ENCODE measurements at places on chromosomes 3 and 15. TPM values are rescaled to one million over a fixed set of nuclear protein-coding genes. Genes with fewer than 3 reads are reported as not detected.

- peaks cover 24% of the 10 kb centered on the region for H3K4me1 ChIP-seq
- peak overlapping the region; percentile 20 for H3K4me3 ChIP-seq
- H3K27me3 ChIP-seq = no peaks in the 10 kb centered on the region
- peak; percentile 77 for DNase-seq
These were observed 26.9 kb downstream of the BMF start for GRCh38 chr15:40081691-40082194.

GRCh38 chr15:89809093-89809786 lies 5.4 kb downstream of the ANPEP start:
- no peak overlapping the region for H3K27ac ChIP-seq
- no peaks in the 10 kb centered on the region for H3K36me3 ChIP-seq
- H3K4me1 ChIP-seq = peaks cover 30% of the 10 kb centered on the region
- peaks cover 6% of the 10 kb centered on the region for H3K27me3 ChIP-seq

GRCh38 chr3:140529096-140529495 lies 148.8 kb upstream of the TRIM42 start:
- no peaks in the 10 kb centered on the region for H3K27me3 ChIP-seq
- no peaks in the 10 kb centered on the region for H3K4me1 ChIP-seq
- no peaks in the 10 kb centered on the region for H3K36me3 ChIP-seq

DNA sequence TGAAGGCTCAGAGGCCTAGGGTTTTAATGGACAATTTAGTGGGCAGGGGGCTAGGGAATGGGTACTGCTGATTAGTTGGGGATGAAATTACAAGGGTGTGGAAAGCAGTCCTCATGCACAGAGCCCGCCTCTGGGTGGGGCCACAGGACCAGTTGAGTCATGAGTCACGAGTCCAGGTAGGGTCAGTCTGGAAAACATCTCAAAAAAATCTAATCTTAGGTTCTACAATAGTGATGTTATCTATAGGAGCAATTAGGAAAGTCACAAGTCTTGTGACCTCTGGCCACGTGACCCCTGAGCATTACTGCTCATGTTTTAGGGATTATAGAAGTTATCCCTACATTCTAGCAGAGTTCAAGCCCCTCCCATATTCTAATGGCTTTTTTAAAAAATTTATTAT lies 18.6 kb upstream of the IREB2 start:
- peaks cover 5% of the 10 kb centered on the region for H3K4me1 ChIP-seq
- H3K36me3 ChIP-seq = no peaks in the 10 kb centered on the region
- H3K4me3 ChIP-seq = no peak overlapping the region

GRCh38 chr15:22810853-22811338 lies 24.5 kb downstream of the NIPA1 start:
- no peaks in the 10 kb centered on the region for H3K27me3 ChIP-seq
- H3K4me3 ChIP-seq = no peak overlapping the region
- H3K36me3 ChIP-seq = no peaks in the 10 kb centered on the region
- no peak for DNase-seq

GRCh38 chr15:83835479-83835878 lies 181.6 kb downstream of the ADAMTSL3 start:
- no peak overlapping the region for H3K27ac ChIP-seq
- no peak for DNase-seq
- H3K4me3 ChIP-seq = no peak overlapping the region
- no peaks in the 10 kb centered on the region for H3K4me1 ChIP-seq
- no peaks in the 10 kb centered on the region for H3K36me3 ChIP-seq

DNA sequence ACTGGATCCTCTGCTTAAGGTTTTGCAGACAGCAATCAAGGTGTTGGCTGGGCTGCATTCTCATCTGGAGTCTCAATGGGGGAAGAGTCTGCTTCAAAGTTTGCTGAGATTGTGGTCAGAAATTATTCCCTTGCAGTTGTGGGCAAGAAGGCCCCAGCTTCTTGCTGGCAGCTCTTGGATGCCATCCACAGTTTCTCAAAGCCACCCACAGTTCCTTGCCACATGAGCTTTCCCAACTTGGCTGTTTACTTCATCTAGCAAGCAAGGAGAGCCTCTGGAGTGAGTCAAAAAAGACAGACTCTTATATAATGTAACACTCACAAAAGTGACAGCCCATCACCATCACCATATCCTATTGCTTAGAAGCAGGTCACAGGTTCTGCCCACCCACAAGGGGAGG lies 62.1 kb upstream of the ABHD2 start:
- H3K27me3 ChIP-seq = no peaks in the 10 kb centered on the region
- no peak overlapping the region for H3K4me3 ChIP-seq
- no peaks in the 10 kb centered on the region for H3K4me1 ChIP-seq
- no peak for DNase-seq

GRCh38 chr15:63086271-63086670 lies 35.4 kb upstream of the LACTB start:
- peaks cover 17% of the 10 kb centered on the region for H3K4me1 ChIP-seq
- H3K36me3 ChIP-seq = no peaks in the 10 kb centered on the region
- no peak for DNase-seq
- no peak overlapping the region for H3K4me3 ChIP-seq
- H3K27me3 ChIP-seq = no peaks in the 10 kb centered on the region

DNA sequence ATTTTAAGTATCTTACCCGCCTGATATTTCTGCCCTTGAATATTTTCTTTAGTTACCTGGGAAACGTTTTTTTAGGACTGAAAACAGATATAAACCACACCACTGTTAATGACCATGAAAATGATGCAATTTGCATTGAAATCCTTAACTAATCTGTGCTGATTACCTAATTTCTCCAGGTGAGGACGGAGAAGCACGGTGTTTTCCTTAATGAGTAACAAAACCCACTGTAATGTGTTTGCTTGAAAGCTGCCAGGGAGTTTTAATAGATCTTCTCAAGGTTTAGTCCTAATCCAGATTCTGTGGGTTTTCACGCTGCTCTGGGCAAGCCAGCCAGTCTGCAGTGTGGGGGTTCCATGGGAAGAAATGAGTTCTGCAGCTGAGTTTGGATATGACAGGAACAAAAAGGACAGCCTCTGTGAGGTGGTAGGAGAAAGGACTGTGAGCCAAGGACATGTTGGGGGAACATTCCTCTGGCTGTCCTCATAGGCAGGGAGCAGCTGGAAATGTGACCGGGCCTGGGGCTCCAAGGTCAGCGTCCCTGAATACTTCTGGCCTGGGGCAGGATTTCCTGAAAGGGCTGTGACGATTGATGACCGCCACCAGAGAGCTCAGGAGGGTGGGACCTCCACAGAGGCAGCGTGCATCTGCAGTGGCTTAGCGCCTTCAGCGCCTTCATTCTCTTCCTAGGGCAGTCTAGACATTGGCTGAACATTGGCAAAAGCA lies 18.6 kb downstream of the THSD4 start:
- no peaks in the 10 kb centered on the region for H3K4me1 ChIP-seq
- H3K27ac ChIP-seq = no peak overlapping the region
- no peaks in the 10 kb centered on the region for H3K36me3 ChIP-seq
- no peaks in the 10 kb centered on the region for H3K27me3 ChIP-seq

DNA sequence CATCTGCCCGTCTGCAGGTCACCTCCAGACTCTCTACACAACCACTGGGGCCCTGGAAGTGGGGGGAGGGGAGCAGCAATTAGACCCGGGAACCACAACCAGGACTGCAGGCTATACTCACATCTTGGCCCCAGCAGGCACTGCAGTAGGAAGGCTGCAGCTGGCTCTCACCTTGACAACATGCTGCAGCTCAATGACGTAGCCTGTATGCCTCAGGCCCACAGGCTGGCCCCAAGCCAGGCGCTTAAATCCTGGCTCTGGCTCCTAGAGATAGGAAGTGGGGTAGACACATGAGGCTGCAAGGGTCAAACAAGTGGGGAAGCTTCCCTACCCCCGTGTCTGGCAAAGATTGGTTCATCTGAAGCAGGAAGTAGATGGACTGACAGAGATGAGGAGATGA lies 4.6 kb upstream of the QRICH1 start:
- peaks cover 14% of the 10 kb centered on the region for H3K4me1 ChIP-seq
- DNase-seq = no peak
- no peak overlapping the region for H3K4me3 ChIP-seq
- peaks cover 45% of the 10 kb centered on the region for H3K36me3 ChIP-seq
- no peak overlapping the region for H3K27ac ChIP-seq
- H3K27me3 ChIP-seq = no peaks in the 10 kb centered on the region

DNA sequence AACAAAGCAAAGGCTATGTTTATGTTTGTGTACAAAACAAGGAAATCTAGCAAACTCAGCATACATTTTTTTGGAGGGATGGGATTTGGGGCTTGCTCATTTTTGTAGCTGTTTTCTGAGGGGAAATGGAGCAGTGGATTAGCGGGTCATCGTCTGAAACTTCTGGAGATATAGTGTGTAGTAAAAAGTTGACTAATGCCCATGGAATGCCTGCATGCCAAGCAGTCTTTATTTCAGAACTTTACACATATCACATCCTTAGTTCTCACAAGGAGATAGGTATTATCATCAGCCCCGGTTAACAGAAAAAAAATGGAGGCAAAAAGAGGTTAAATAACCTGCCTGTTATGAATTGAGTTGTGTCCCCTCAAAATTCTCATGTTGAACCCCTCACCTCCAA lies 47.1 kb downstream of the ATP13A4 start:
- H3K27ac ChIP-seq = no peak overlapping the region
- no peaks in the 10 kb centered on the region for H3K4me1 ChIP-seq
- no peak overlapping the region for H3K4me3 ChIP-seq
- DNase-seq = no peak

DNA sequence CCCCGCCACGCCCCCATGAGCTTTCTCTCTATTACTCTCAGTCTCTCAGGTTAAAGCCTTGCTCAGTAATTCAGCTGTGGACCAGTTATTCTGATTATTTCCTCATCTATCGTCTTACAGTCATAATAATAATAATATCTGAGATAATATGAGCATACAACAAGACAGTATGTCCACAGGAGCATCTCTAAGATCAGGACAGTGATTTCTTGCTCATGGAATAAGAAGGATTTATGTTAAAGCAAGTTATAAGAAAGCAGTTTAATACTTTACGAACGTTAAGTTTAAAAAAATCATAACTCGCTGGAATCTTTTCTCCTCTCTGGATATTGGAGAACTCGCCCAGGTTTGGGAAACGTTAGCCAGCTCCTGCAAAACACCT lies 643 bp upstream of the LMCD1 start:
- peaks cover 15% of the 10 kb centered on the region for H3K4me1 ChIP-seq
- H3K27ac ChIP-seq = peak overlapping the region; percentile 82
- DNase-seq = no peak
- no peaks in the 10 kb centered on the region for H3K27me3 ChIP-seq
- H3K36me3 ChIP-seq = no peaks in the 10 kb centered on the region

GRCh38 chr15:69691307-69692015 lies 238.8 kb downstream of the RPLP1 start:
- no peaks in the 10 kb centered on the region for H3K36me3 ChIP-seq
- H3K27me3 ChIP-seq = no peaks in the 10 kb centered on the region
- no peak overlapping the region for H3K27ac ChIP-seq
- H3K4me1 ChIP-seq = no peaks in the 10 kb centered on the region
- DNase-seq = no peak

GRCh38 chr3:184578822-184579221 lies 17.2 kb downstream of the EPHB3 start:
- H3K27ac ChIP-seq = no peak overlapping the region
- H3K4me3 ChIP-seq = no peak overlapping the region
- peaks cover 57% of the 10 kb centered on the region for H3K4me1 ChIP-seq
- no peaks in the 10 kb centered on the region for H3K27me3 ChIP-seq
- no peaks in the 10 kb centered on the region for H3K36me3 ChIP-seq

DNA sequence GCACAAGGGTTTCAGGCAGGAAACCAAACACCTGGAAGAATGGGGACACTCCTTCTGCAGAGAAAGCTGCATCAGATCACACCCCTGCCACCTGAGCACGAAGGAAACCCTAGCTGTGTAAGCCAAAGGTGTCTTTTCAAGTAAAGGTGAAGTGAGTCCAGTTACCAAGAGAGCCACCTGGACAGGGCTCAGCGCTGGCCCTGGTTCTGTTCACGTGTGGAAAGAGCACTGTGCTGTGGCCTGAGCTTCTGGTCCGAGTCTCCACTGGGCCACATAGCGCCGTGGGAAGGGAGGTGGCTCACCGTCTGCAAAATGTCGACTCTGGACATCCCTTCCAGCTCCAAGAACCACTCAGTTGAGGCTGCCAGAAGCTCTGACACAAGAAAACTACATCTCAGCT lies 151.1 kb downstream of the ADAMTS17 start:
- DNase-seq = no peak
- no peaks in the 10 kb centered on the region for H3K36me3 ChIP-seq
- H3K27me3 ChIP-seq = no peaks in the 10 kb centered on the region
- no peak overlapping the region for H3K4me3 ChIP-seq
- no peaks in the 10 kb centered on the region for H3K4me1 ChIP-seq

GRCh38 chr3:37053753-37054152 lies 60.4 kb downstream of the MLH1 start:
- H3K36me3 ChIP-seq = peaks cover 47% of the 10 kb centered on the region
- no peak for DNase-seq
- no peaks in the 10 kb centered on the region for H3K27me3 ChIP-seq
- H3K4me1 ChIP-seq = peaks cover 25% of the 10 kb centered on the region

DNA sequence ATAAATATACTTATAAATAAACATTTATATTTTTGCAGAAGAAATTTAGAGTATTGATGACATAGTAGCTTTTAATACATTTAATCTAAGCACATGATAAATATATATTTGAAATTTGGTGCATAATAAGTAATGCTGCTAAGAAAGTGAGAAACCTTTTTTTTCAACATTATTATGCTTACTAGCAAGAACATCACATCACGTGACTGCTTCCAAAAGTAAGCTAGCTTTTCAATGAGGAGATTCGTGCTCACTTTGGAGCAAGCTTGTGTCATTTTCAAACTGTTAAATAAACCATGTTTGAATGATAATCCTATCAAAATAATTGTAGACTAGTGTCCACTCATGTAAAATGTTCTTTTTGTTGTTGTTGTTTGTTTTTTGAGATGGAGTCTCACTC lies 109.0 kb upstream of the SLC4A7 start:
- DNase-seq = no peak
- no peaks in the 10 kb centered on the region for H3K36me3 ChIP-seq
- H3K4me3 ChIP-seq = no peak overlapping the region
- no peaks in the 10 kb centered on the region for H3K27me3 ChIP-seq
- peaks cover 3% of the 10 kb centered on the region for H3K4me1 ChIP-seq

GRCh38 chr15:56341201-56341600 lies 24.0 kb upstream of the TEX9 start:
- H3K4me3 ChIP-seq = no peak overlapping the region
- no peaks in the 10 kb centered on the region for H3K36me3 ChIP-seq
- no peak overlapping the region for H3K27ac ChIP-seq
- no peaks in the 10 kb centered on the region for H3K4me1 ChIP-seq
- H3K27me3 ChIP-seq = no peaks in the 10 kb centered on the region

- H3K36me3 ChIP-seq = no peaks in the 10 kb centered on the region
- no peaks in the 10 kb centered on the region for H3K27me3 ChIP-seq
- H3K4me3 ChIP-seq = no peak overlapping the region
- H3K27ac ChIP-seq = no peak overlapping the region
- no peaks in the 10 kb centered on the region for H3K4me1 ChIP-seq
These were observed 116.7 kb downstream of the WDR76 start for GRCh38 chr15:43943511-43943910.

- no peak overlapping the region for H3K4me3 ChIP-seq
- no peak for DNase-seq
- H3K36me3 ChIP-seq = no peaks in the 10 kb centered on the region
These were observed 23.1 kb downstream of the BHLHE40 start for GRCh38 chr3:5002174-5002870.

- H3K36me3 ChIP-seq = no peaks in the 10 kb centered on the region
- DNase-seq = no peak
- H3K4me3 ChIP-seq = no peak overlapping the region
- no peaks in the 10 kb centered on the region for H3K4me1 ChIP-seq
- H3K27me3 ChIP-seq = peaks cover 59% of the 10 kb centered on the region
These were observed 3.2 kb upstream of the ACAN start for GRCh38 chr15:88800026-88800425.

Gene MB21D2
- 8.4 TPM for total RNA-seq

Gene P2RY13
- total RNA-seq = 0.41 TPM

Gene TNK2
- total RNA-seq = 22.9 TPM

Gene CHRM5
- not detected for total RNA-seq

Gene GOLGA6A
- total RNA-seq = not detected

Gene CPN2
- total RNA-seq = 0.14 TPM

Gene GOLGA8S
- total RNA-seq = not detected

Gene ATP6V1A
- 43.0 TPM for total RNA-seq

Gene LRRC28
- 56.5 TPM for total RNA-seq

Gene ZMYND10
- not detected for total RNA-seq

Gene ERC2
- not detected for total RNA-seq

Gene TMEM108
- total RNA-seq = 0.80 TPM

Gene GRIP2
- total RNA-seq = 0.27 TPM
